ENCODE measurements at places on chromosomes 2 and 18.

DNA sequence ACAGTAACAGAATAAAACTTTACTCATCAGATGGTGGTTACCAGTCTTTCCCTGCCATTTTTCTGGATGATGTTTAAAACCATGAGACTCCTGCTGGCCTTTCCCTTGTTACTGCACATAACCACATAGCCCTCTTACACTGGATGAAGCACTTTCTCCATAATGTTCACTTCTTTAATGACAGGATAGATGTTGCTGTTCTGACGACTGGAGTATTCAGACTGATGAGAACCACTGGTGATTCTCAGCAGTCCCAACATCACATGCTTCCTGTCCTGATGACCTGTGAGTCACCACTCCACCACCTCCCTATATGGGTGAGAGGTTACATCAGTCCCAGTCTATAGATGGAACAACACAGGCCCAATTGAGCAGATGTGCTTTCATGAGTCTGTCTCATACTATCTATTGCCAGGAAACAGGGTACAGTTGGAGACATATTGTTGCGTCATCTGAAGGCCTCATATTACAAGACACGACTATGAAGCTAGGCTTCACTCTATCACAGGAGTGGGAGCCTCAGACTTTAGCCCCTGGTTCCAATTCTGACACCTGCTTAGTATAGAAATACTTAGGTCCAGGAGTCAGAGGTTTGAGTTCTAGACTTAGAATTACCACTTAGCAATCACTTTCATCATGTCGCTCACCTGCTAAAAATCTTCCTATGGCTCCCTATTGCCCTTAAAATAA lies 145.7 kb upstream of the KLF7 start:
- H3K4me3 ChIP-seq: no peak overlapping the region
- DNase-seq: no peak
- H3K36me3 ChIP-seq: no peaks in the 10 kb centered on the region
- peaks cover 21% of the 10 kb centered on the region for H3K4me1 ChIP-seq
- H3K27me3 ChIP-seq: peaks cover 3% of the 10 kb centered on the region
- no peak overlapping the region for H3K27ac ChIP-seq

GRCh38 chr2:123917241-123917640 lies 107.8 kb upstream of the CNTNAP5 start:
- no peak overlapping the region for H3K4me3 ChIP-seq
- H3K36me3 ChIP-seq: no peaks in the 10 kb centered on the region
- DNase-seq: no peak
- H3K27ac ChIP-seq: no peak overlapping the region

GRCh38 chr2:225781991-225782390 lies 382.5 kb downstream of the NYAP2 start:
- no peaks in the 10 kb centered on the region for H3K27me3 ChIP-seq
- H3K4me1 ChIP-seq: no peaks in the 10 kb centered on the region
- H3K36me3 ChIP-seq: no peaks in the 10 kb centered on the region
- H3K27ac ChIP-seq: no peak overlapping the region

DNA sequence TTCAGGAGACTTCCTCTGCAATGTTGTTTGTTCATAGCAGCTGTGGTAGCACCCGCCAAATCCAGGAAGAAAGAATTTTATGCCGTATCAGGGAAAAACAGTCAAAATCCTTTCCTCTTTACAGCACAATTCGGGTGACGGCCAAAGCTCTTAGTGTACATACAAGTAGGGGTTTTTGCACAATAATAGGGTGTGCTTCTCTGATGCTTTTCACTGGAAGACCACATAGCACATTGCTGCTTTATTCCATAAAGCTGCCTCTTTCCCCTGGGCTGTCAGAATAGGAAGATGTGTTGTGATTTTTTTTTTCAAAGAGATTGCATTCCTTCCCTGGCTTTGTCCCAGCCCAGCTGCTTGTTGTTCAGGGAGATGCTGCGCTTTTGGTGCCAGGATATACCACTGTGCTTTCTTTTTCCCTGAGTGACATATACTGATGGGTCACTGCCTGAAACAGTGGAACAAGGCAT lies 27.2 kb upstream of the LANCL1 start:
- H3K36me3 ChIP-seq: no peaks in the 10 kb centered on the region
- no peak overlapping the region for H3K4me3 ChIP-seq
- H3K27ac ChIP-seq: no peak overlapping the region
- H3K27me3 ChIP-seq: peaks cover 12% of the 10 kb centered on the region

DNA sequence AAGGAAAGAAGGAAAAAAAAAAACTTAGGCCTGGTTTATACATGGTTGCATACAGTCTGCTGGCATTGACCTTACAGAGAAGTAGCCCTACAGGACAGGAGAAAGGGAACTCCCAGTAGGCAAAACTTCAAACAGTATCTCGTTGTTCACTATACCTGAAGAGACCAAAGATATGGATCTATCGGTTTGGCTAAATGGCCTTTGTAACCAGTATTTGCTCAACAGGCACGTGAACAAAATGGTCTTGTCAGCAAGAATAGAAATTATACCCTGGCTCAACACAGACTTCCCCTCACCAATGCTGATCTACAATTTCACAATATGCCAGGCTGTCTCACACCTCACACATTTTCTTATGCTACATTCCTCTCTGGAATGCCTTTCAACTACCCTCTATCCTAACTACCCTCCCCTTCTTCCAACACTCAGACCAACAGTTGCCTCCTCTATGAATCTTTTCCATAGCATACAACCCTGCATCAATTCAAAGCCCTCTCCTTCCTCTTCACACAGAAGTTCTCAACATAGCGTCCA lies 13.7 kb downstream of the HYCC2 start:
- H3K4me3 ChIP-seq: no peak overlapping the region
- no peaks in the 10 kb centered on the region for H3K27me3 ChIP-seq
- no peak for DNase-seq
- H3K27ac ChIP-seq: no peak overlapping the region

GRCh38 chr2:158943973-158944372 lies 24.5 kb upstream of the TANC1 start:
- no peak for DNase-seq
- peaks cover 4% of the 10 kb centered on the region for H3K27me3 ChIP-seq
- H3K4me1 ChIP-seq: no peaks in the 10 kb centered on the region
- no peak overlapping the region for H3K27ac ChIP-seq

DNA sequence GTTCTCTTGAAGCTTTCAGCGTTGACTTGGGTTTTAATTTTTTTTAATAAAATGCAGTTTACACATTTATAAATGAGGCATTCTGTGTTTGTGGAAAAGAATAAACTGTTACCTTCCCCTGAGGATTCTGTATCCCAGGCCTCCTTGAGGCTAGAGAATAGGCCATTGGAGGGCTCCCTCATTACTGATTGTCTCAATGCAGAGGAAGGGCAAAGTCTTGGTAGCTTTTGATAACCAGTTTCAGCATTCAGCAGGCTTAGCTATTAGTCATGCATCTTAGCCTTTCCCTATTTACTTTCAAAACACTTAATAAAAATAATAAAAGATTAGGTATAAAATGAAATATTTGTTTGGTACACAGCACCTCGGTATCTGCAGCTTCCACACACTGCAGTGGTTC lies 58.1 kb upstream of the OTX1 start:
- H3K4me3 ChIP-seq: no peak overlapping the region
- no peaks in the 10 kb centered on the region for H3K4me1 ChIP-seq
- no peaks in the 10 kb centered on the region for H3K27me3 ChIP-seq
- DNase-seq: no peak
- peaks cover 5% of the 10 kb centered on the region for H3K36me3 ChIP-seq
- H3K27ac ChIP-seq: no peak overlapping the region
